Kidney capillary endothelial cell (primary cell): ENCODE measurements at places on chromosomes 6 and 20.

GRCh38 chr6:80522576-80522975 lies 416.1 kb downstream of the BCKDHB start:
- DNase-seq, result peak; percentile 37

GRCh38 chr20:37941992-37942391 lies 39.1 kb downstream of the VSTM2L start:
- DNase-seq, result no peak

DNA sequence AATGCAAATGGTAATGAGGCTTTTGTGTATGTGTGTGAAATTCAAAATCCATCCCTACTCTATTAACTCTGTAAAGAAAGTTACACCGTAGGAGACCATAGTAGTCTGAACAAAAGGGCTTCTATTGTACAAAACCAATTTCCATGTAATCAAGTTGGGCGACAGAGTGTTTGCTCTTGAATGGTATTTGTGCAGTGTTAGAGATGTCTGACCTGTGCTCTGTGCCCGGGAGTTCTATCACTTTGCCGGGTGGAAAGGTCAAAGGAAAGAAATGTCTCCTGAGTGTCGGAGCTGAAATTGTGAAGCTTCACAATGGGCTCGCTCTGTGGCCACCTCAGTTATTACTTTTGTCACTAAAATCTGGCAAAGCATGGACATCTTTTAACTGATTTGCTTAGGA lies 312.0 kb downstream of the SAMD5 start:
- DNase-seq, result no peak

- DNase-seq, result no peak
Measured at GRCh38 chr6:4603291-4603690, 172.9 kb upstream of the CDYL start.

DNA sequence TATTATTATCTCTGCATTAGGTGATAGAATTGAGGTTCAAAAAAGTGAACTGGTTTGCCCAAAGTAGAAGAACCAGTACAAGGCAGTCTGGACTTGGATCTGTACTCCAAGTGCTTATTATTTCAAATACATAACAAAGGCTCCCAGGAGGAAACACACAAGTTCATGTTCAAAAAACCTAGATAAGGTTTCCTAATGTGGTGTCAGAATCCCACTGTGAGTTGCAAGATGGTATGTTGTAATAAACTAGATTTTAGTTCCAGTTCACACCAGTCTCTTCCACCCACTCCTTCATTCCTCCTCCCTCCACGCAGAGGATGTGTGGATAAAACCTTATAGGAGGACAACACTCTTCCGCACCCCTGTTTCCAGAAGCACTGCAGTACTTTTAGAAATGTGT lies 42.8 kb downstream of the KIAA0319 start:
- DNase-seq, result no peak

DNA sequence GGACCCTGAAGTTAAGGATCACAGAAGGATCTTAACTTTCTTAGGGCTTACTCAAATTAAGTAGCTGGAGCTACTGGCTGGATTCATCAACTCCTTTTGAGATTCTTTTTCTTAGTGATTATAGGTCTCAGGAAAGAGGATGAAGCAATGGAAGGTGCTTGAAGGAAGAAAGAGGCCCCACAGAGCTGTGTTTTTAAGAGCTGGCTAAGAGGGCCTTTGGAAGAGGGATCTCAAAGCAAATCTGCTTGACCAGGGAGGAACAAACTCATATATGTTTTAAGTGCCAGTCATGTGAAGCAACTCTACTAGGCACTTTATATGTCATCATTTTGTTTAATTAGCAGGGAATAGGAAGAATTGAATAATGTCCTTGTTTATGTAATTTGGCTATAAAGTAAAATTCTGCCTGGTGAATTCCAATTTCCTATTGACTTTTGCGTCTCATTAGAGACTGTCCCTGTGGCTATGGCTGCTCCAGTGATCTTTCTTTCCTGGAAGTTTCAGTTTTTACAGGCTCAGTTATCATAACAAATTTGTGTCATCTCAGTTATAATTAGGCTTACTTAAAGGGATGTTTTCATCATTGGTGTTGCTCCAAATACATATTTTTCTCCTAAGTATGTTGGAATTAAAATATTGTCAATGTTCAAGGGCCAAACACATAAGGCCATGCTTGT lies 222.8 kb upstream of the CITED2 start:
- DNase-seq, result no peak

GRCh38 chr20:12638633-12639312 lies 370.0 kb upstream of the SPTLC3 start:
- DNase-seq, result no peak
